Stimulated activated CD4-positive, alpha-beta T cell treated with anti-CD3 and anti-CD28 coated beads, Interleukin-1b, Interleukin-23, amount 100 ng/mL, for 1 hour (primary cell): ENCODE measurements at places on chromosomes 7 and 10.

DNA sequence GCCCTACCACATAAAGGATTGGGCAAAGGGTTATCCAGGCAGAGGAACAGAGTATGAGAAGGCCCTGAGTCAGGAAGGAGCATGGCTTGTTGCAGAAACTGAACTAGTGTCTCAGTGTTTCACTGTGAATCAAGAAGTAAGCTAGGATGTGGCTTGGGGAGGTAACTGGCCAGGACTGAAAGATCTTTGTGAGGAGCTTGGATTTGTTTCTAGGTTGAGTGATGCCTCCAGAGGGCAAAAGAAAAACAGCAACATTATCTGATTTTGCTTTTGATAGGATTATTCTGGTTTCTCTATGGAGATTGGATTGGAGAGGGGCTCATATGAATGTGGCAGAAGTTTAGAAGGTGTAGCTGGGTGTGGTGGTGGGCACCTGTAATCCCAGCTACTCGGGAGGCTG is 137.9 kb upstream of the HDAC9 start:
- DNase-seq, result no peak

GRCh38 chr10:100889546-100889945 is 23.2 kb upstream of the SLF2 start:
- no peak for DNase-seq

DNA sequence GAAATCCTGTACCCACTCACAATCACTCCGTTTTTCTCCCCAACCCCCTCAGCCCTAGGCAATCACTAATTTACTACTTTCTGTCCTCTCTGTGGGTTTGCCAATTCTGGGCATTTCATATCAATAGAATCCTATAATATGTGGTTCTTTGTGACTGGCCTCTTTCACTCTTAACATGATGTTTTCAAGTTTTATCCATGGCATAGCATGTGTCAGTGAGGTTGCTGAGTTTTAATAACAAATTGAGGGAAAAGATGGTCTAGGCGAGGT is 11.9 kb downstream of the PLAU start:
- DNase-seq, result no peak

DNA sequence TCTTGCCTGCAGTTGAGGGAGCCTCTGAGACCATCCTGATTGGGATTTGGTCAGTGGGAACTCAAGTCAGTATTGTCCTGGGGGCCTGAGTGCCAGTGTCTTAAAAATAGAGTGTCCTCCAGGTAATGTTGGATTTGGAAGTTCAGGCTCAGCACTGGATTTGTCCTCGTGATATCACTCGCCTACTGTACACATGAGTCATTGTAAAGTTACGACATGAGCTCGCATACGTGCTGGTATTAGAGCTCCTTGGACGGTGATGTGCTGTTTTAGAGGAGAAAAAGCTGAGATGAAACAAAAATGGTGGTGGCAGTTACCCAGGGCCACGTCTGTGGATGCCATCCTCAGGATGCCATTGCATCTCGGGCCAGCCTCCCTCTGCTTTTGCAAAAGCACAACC is 78.2 kb downstream of the MGMT start:
- no peak for DNase-seq

DNA sequence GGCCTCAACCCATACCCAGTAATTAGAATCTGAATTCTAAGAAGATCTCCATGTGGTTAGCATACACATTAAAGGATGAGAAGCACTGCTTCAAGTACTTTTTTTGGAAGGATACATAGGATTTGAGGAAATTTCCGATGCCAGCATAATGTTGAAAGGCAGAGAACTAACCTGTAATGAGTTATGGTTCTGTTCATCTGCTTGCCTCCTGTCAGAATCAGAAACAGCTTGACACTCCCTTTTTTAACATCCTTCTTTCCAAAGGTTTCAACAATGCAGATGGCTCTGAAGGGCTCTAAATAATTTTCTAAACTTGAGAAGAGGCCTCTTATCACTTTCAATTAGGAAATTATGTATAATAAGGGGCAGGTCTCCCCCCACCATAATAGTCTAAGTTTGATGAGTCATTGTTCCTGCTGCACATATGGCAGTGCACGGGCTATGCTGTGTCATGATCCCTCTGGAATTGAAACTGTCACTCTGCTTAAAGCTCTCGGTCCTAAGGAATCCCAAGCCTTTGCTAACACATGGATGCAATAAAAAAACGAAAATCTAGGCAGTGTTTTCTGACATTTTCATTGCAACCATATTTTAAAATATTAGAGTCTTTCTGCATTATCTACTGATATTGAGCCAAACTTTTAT is 291.2 kb upstream of the FZD1 start:
- DNase-seq, result no peak

GRCh38 chr7:20201380-20201779 is 15.8 kb downstream of the MACC1 start:
- DNase-seq, result no peak

DNA sequence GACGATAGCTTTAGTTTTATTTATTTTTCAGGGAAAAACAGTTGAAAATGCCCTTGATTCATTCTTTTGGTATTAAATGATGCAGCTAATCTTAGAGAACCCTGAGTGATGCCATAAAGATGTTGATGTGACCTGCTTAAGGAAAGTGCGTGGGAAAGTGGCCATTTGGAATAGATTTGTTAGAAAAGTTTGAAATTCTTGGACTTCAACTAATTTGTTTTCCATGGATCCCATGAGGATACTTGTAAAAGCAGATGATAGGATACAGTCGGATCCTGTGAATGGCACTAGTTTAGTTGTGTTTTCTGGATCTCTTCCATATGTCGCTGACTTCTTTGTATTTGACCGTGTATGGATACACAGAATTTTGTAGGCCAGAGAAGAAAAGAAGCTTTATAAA is 69.0 kb downstream of the SEPTIN7 start:
- DNase-seq, result no peak

DNA sequence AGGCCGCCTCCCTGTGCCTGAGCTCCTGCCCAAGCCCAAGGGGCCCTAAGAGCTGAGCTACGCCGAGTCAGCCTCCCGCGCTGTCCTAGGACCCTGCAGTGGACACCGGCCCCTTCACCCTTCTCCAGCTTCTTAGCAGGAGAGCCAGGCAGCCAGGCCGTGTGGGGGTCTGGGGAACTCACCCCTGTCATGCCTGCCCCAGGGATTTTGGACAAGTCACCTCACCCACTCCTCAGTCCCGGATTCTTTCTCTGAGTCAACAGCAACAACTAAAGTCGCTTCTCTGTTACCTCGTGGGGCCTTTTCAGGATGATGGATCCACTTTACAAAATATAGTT is 79.3 kb downstream of the MKI67 start:
- no peak for DNase-seq

DNA sequence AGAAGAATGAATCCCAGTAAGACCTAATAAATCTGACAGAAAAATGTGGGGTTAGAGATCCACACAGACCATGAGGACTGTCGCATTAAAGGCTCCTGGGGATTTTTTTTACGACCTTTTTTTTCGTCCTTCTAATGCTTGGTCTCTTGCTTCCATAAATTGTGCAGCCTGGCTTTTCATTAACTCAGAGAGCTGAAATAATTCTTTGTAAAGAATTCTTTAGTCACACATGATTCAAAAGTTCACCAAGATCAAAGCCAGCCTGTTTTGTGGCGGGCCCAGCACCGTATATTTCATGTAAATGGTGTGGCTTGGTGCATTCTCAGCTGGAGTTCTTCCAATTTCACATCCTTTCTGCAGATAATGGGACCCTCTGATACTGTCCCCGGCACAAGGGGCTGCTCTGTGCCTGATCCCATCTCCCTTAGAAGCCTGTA is 206.6 kb upstream of the BMPER start:
- DNase-seq, result no peak

- no peak for DNase-seq
Observed at GRCh38 chr7:111607621-111608020, 45.3 kb upstream of the IMMP2L start.

DNA sequence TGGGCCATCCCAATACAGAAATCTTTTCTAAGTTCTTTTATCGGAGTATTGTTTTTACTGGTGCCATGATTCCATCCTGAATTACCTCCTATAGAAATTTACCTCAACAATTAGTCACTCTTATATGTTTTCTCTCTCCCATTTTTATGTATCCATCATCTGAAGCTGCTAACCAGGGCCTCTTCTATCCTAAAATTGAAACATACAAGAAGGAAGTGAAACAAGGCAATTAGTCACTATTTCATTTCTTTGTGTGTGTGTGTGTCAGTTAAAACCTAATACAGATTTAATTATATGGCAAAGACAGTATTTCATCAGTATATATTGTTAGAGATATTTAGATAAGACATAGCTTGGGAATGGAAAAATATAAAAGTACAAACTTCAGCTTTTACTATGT is 148.4 kb upstream of the AHR start:
- no peak for DNase-seq

DNA sequence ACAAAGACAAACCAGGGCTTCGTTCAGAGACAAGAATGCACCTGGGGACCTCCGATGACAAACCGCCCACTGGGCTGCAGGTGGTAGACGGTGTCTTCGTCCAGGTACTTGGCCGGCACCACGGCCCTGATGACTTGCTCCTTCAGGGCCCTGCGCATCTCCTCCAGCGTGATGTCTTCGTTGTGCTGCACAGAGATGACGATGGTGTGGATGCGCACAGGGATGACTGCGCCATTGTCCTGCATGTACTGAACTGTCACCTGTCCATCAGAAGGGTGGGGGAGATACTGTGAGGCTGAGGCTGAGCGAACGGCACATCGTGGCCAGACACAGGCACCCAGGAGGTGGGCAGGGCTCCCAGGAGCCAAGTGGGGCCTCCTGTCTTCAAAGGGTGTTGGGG is 13.1 kb downstream of the MAT1A start:
- no peak for DNase-seq

DNA sequence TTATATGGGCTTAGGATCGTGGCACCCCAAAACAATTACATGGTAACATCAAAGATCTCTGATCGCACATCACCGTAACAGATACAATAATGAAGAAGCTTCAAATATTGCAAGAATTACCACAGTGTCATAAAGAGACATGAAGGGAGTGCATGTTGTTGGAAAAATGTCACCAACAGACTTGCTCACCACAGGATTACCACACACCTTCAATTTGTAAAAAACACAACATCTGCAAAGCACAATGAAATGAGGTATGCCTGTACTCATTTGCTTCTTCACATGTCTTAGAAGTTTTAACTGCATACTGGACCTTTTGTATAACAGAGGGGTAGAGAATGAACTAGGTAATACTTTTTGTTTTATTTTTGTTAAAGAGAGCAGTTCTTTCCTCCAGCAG is 96.6 kb downstream of the TPST1 start:
- no peak for DNase-seq

DNA sequence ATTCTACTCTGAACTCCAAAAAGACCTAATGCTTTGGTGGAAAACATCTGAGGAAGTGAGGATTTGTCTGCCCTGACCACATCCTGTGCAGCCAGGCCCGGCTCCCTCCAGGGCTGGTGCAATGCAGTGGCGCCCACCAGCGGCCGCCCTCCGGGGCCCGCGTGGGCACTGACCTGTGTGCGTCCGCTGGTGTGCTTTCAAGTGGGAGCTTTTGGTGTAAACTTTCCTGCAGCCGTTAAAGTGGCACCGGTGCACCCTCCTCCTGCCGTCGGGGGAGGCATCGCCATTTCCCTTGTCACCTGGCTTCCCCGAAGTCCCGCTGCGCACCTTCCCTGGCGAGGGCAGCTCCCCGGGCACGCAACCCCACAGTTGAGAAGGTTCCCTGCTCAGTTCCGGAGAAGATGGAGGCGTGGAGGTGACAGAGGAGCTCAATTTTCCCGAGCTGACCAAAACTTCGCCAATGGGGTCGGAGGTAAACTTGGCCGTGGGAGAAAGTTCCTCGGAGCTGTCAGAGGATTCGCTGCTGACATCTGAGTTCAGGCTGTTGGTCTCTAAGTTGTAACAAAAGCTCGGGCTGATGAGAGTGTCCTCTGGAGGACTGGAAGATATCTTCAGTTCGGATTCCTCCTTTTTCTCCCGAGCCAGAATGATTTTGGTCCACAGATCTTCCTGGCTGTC is 3.4 kb downstream of the KLF6 start:
- DNase-seq, result no peak

DNA sequence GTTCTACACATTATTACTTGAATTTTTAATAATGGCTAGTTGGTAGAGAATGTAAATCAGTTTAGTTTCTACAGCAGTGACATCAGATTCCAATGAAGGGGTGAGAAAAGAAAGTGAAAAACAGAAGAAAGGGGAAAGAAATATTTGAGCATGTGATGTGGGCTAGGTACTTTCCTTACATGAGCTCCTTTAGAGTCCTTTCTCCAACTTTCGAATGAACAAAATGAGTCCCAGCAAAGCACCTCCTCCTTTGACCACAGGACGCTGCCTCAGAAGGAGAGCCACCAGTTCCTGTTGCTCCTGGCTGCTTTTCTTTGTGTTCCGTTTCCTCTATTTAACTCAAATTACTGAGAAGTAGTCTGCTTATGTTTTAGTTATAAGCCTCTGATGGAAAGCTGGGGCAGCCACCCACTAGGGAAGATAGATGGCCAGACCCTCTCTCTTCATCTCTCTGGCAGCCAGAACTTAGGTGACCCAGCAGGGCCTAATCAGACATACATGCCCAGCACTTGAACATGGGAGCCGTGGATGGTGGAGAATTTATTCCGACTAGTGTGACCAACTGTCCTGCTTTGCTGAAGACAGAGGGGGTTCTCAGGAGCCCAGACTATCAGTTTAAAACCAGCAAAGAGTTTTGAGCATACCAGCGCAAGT is 82.4 kb upstream of the NME8 start:
- no peak for DNase-seq

DNA sequence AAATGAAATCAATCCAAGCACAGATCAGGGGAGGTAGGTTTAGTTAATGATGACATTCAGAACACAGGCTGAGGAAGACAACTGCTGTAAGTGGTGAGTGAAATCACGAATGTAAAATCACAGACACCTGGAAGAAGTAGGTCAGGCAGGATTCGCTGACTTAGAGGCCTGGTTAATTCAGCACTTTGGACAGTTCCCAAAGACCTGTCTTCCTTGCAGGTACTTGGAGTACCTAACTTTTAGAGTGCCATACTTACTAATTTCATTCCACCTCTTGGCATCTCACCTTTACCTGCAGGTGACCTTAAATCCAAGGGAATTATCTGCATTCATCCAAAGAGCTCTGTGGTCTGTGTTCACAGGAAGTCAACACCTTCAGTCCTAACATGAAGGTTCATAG is 822.3 kb downstream of the PHTF2 start:
- DNase-seq, result no peak

DNA sequence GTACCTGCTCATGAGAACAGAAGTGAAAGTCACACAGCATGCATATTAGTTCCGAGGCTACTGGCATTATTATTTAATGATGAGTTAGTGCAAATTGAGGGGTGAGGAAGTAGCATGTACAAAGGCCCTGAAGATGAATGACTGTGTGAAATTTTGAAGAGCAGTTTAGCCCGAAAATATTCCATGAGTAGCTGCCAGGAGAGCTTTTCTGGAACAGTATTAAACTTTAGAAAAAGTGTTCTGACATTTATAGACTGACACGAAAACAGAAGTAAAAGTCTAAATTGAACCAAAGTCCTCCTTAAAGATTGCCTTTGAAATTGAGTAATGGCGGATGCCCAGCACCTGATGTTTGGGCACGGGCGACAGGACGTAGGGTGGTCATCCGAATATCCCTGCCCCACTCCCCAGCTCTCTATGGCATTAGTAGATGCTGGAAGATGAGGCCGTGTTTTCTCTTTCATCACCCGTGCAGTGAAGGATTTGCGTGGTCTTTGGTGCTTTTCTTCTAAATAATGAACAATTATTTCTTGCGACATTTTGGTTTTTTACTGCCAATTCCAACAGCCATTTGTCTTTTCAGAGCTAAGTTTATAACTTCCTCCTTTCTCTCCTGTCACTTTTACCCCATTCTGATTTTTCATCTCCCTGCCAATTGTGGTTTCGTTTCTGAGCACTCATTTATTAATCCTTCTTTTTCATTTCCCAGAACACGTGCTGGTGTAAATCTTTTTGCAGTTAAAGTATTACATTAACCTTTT is 192.6 kb downstream of the MGMT start:
- DNase-seq, result no peak
